NCI-H1092 treated with DMSO at 0.1 percent for 48 hours (cell line): ENCODE measurements at places on chromosomes 7 and 10.

- peak; percentile 78 for DNase-seq
Observed at GRCh38 chr7:141074162-141074991, 513 bp downstream of the TMEM178B start.

GRCh38 chr10:775245-776075 lies 86.0 kb upstream of the DIP2C start:
- no peak for DNase-seq

DNA sequence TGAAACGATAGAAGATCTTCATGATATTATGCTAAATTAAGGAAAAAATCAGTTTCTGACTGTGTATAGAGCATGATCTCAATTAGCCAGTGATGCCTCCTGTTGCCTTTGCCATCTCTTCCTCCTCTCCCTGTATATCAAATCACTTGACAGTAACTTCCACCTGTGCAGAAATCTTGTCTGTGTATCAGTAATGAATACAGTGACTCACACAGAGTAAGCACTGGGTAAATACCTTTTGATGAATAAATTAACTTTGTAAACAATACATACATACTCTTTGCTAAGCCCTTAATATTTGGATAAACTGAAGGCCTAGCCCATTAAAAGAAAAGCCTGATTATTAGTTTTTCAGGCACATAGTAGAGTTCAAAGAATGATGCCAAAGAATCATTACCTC lies 610.6 kb upstream of the NRP1 start:
- no peak for DNase-seq

DNA sequence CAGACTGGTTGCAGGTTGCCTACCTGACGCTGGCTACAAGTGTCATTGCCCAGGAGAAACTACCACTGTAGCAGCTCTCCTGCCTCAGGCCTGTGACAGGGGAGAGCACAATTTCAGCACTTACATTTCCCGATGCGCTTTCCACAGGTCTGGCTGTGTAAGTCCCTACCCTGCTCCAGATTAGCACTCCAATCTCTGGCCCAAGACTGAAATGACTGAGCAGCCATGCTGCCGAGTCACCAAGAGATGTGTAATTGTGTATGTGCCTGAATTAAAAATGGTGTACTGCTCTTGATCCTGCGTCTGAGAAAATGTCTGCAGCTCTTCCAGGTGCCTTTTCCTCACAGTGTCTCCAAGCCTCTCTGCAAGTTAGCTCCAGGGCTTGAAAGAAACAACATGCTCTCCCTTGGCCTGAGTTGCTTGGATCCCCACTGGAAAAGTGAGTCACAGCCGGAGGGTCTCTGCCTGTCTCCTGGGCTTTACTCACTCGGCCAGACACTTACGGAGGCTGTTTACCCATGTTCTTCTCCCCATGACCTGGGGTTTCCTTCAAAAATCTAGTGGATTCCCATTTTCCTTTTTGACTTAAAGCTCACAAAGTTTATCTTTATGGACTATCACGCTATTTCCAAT lies 1001.7 kb upstream of the KCND2 start:
- DNase-seq = no peak

DNA sequence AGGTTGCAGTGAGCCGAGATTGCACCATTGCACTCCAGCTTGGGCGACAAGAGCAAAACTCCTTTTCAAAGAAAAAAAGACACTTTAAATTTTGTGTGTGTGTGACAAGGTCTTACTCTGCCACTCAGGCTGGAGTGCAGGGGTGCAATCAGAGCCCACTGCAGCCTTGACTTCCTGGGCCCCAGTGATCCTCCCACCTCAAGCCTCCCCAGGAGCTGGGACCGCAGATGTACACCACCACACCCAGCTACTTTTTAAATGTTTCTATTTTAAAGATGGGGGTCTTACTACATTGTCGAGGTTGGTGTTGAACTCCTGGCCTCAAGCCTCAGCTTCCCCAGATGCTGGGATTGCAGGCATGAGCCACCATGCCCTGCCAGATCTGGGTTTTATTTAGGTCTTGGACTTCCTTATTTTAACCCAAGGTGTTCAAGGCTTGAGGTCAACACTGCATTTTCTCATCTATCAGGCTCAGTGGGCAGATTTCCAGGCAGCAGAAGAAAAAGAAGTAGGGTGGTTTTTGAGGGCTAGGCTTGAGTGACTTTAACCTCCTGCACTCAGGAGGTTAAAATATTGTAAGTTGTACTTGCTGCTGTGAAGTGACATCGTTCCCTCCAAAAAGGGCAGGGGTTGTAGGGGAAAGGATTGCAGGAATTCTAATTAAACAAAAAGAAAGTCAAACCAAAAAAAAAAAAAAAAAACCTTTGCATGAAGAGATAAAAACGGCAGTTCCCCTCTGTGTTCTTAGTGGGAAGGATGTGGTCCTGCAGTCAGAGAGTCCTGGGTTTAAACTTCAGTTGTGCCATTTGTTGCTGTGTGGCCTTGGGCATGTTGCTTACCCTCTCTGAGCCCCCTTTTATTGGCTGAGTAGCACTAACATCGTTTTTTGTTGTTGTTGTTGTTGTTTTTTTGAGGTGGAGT lies 71.5 kb downstream of the CARD11 start:
- no peak for DNase-seq

DNA sequence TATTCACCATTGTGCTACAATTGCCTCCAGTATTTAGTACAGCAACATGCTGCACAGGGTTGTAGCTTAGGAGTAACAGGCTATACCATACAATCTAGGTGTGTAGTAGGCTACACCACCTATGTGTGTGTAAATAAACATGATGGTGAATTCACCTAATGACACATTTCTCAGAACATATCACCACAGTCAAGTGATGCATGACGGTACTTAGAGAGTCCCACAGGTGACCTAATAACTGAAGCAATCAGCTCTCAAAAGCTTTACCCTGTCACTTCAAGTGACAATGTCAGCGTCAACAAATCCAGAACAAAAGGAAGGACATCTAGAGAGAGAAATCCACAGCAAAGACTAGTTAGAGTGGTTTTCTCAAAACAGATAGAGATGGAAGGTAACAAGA lies 38.8 kb downstream of the CCNJ start:
- DNase-seq = no peak

DNA sequence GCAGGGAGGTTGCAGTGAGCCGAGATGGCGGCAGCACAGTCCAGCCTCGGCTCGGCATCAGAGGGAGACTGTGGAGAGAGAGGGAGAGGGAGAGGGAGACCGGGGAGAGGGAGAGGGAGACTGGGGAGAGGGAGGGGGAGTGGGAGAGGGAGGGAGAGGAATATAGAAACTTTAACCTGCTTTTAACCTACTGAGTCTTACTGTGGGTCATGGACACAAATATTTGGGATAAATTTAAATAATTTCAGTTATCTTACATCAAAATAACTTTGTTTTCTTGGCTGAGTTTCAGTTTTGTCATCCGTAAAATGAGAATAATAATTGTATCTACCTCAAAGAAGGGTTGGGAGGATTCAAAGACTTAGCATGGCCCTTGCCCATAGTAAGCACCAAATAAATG lies 319.8 kb downstream of the LRMDA start:
- DNase-seq = no peak

DNA sequence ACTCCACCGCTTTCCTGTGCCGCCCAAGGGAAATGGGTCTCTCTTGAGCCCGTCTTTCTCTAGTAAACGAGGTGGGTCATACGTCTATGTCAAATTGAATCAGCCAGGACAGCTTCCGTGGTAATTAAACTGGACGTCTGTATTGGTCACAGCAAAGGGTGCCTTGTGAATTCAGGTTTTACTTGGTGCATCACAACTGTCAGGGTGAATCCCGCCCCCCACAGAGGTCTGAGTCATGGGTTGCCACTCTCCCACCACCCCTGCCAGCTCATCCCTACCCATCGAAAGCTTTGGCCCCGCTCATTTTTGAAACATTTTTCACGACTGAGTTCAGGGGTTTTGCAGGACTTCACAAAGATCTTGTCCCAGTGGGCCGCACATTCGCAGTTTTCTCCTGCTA lies 8.0 kb upstream of the SP8 start:
- no peak for DNase-seq

GRCh38 chr7:26180792-26181198 lies 19.8 kb downstream of the HNRNPA2B1 start:
- no peak for DNase-seq

DNA sequence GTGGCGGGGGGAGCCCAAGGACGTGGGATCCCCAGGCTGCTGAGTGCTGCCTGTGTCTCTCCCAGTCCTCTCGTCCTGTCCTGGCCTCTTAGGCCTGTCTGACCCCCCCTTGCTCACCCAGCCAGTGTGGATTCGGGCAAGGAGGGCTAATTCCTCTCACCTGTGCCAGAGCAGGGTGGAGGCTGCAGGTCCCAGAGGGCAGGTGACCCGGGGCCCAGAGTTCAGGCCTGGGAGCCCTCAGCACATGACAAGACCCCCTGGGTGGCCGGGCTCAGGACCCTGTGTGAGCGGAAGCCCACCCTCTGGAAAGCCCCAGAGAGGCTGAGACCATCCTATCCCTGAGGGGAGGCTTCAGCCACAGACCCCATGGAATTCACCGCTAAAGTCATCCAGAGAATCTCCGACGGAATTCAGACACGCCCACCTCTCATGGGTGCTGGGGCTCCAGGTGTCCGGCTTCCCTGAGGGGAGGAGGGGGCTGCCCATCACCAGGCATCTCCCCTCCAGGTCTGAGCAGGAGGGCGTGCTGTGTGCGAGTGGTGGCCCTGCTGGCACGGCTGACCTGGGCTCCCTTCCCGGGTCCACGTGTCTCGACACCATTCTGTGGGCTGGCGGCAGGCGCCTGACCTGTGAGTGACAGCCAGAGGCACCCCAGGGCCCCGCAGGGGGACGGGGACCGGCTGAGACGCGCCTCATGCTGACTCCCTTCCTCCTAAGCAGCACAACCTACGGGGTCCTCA lies 5.0 kb downstream of the KNDC1 start:
- no peak for DNase-seq

GRCh38 chr7:63070696-63071095 lies 928.0 kb upstream of the ZNF722 start:
- no peak for DNase-seq

GRCh38 chr7:1920266-1920681 lies 250.2 kb downstream of the ELFN1 start:
- DNase-seq = no peak

GRCh38 chr7:148060724-148061123 lies 529.8 kb upstream of the C7orf33 start:
- DNase-seq = no peak

GRCh38 chr7:56026538-56026937 lies 24.7 kb downstream of the PSPH start:
- DNase-seq = no peak

GRCh38 chr10:70379581-70380176 lies 2.7 kb downstream of the LRRC20 start:
- DNase-seq = no peak

DNA sequence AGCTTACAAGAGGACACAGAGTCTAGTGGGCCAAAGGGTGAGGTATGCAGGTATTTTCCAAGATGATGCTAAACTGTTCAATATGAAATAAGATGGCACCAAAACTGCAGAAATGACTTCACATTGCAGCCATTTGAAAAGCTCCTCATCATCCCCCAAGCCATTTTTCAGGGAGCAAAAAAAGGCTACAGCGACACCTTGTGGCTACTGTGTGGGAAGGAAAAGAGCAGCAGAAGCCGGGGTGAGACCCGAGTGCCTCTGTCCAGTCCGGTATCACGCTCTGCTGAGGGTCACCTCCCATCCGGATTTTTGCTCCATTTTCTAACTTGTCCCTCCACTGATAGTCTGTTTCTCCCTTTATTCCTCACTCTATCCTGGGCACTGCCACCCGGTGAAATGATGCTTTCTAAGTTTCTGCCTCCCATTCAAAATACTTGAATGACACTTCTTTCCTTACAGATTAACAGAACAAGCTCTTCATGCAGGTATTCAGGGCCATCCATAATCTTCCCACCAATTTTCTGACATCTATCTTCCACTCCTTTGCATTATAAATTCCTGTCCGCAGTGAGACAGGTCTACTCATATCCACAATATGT lies 220.2 kb downstream of the DGKI start:
- peak; percentile 62 for DNase-seq

DNA sequence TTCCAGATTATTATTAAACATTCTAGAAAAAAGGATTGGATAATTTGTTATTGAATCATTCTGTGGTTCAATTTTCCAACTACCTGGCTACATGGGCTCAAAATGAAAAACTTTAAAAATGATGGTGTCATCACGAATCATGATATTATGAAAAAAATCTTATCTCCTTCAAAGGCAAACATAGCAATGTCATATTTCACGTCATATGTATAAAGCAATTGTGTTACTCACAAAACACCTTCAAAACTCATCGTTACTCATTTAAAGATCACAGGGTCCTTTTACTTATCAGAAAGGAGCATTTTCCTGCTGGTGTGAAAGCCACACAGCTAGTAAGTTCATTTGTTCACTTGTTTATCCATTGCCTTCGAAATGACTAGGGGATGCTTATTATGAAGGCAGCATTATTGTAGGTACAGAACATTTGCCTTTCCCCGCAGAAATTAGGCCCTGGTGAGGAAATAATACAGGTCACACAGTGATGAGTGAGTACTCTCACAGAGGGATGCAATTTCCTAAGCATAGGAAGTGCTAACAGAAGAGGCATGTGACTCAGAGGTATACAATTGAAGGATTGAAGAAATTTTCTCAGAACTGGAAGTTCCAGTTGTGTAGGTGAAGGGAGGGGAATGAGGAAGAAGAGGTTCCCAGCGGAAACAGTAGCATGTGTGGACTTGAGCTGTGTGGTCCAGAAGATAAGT lies 478.7 kb downstream of the INHBA start:
- DNase-seq = no peak

DNA sequence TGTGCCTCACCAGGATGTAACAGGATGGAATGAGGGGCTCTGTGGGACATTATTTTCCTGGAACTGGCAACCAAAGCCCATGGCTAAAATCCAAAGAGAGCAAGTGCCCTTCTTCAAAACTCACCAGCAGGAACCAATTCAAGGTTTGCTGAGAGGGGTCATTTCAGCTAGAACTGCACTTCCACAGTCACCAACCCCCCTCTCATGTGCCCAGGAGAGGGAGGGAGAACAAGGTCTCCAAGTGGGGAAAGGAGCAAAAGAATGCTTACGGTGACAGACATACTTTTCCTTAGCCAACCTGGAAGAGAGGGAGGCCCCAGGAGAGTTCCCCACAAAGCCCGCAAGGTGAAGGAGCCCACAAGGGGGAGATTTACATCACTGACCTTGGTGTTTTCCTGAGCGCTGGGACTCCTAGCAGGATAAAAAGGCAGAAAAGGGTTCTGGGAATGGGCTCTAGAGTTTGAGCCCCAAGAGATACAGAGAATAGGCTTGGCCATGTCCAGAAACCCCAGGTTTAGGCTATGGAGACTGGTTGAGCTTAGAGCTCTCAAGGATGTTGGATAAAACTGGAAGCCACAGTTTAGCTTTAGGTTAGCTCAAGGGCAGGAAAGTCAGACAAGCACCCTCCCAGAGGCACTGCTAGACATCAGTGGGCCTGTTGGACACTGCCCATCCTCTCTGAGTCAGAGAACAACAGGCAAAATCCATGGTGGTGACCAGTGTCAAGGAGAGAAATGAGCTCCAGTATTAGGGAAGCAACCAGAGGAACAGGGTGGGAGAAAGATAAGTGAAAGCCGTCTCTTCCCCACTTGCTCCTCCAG lies 63.9 kb upstream of the GHITM start:
- no peak for DNase-seq

DNA sequence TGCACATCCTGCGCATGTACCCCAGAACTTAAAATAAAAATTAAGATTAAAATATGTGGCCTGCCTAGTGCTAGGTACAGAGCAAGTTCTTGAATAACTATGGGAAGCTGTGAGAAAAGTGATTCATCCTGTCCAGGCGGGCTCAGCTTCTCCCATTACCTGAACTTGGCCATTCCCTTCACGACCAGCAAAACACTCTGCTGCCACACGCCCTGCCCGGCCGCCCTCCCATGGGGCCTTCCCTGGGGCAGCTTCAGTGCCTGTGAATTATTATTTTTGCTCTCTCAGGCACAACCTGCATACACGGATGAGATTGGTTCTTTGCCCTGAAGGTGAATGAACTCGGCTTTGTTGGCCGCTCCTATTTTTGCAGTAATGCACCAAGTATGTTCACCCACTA lies 209.2 kb upstream of the SHH start:
- no peak for DNase-seq
